ENCODE measurements at places on chromosomes 1 and 21.

DNA sequence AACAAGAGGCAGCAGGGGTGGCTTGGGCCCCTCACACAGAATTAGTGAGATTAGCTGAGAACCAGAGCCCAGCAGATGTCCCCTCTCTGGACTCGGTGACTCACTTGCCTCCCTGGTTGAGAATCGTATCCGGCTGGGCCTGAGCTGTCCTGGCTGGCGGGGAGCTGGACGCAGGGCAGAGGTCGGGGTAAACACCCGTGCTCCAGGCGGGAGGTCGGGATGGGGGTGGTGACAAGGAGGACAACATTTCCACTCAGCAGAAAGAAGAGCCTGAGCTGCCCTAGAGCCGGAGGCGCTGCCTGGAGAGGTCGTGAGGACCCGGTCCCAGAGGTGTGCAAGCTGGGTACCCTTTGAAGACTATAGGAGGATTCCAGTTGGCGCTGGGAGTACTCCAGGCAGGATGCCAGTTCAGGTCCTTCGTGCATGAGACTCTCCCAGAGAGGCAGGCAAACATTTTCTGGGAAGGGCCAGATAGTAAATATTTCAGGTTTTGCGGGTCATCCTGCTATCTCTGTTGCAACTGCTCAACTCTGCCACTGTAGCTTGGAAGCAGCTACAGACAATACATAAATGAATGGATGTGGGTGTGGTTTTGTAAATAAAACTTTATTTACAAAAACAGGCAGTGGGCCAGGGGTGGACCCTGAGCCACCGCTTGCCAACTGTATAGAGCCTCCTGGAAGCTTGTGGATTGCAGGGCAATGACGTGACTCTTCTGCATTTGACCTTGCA, 116.8 kb upstream of the WNT4 start:
- no peaks in the 10 kb centered on the region for H3K36me3 ChIP-seq
- no peak overlapping the region for H3K4me3 ChIP-seq
- no peak for DNase-seq
- no peak overlapping the region for H3K27ac ChIP-seq
- H3K4me1 ChIP-seq, result peaks cover 12% of the 10 kb centered on the region
- H3K27me3 ChIP-seq, result no peaks in the 10 kb centered on the region

- H3K4me3 ChIP-seq, result no peak overlapping the region
- H3K27me3 ChIP-seq, result no peaks in the 10 kb centered on the region
- no peak for DNase-seq
- H3K27ac ChIP-seq, result no peak overlapping the region
Measured at GRCh38 chr21:42239973-42240372, 21.0 kb downstream of the ABCG1 start.

DNA sequence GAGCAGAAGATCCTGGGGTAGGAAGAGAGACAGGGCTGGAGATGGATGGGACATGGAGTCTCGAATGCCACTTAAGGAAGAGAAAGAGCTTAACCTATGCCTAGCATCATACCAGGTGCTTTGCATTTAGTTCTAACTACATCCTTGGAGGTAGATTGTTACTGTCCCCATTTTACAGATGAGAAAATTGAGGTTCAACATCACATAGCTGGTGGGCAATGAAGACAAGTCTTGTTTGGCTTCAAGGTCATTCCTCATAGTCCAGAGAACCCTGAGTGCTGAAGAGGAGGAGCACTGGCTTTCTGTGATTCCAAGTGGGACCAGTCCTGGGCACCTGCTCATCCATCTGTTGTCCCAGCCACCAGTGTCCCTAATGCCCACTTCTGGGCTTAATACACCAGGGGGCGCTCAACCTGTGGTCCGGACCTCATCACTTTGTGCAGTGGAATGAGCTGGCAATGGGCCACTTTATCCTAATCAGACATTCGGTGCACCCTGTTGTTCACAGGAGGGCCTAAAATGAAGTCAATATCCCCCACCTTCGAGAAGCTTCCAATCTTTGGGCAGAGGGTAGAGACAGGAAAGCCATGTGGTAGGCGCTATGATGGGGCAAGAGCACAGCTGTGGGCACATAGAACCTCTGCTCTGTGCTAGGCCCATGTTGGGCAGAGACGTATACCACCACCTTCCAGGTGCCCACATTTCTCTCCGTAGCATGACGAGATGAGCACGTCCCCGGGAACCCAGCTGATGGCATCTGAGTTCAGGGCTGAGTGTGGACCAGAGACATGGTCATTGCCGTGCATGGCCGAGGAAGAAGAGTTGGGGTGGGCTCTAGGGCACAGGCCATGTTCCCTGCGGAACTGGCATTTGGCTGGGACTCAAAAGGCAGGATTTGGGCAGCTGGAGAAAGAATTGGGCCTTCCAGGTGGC, 9.2 kb downstream of the RPS6KA1 start:
- no peak overlapping the region for H3K4me3 ChIP-seq
- no peak for DNase-seq
- H3K36me3 ChIP-seq, result peaks cover 9% of the 10 kb centered on the region
- no peaks in the 10 kb centered on the region for H3K27me3 ChIP-seq
- H3K27ac ChIP-seq, result no peak overlapping the region

DNA sequence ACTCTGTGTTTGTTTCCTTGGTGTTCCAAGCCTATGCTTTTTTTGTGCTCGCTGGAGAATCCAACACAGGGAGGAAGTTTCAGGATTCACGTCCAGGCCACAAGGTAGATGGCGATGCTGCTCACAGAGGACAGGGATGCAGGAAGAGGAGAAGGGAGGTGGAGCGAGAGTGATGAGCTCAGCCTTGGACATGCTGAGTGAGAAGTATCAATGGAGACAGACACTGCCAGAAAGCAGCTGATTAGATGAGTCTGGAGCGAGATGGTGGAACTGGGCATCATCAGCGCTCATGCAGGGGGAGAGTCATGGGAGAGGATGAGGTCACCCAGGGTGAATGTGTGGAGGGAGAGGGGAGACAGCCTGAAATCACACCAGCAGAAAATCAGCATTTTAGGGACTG, 110.0 kb downstream of the GLUL start:
- no peak for DNase-seq
- peaks cover 16% of the 10 kb centered on the region for H3K4me1 ChIP-seq
- no peaks in the 10 kb centered on the region for H3K36me3 ChIP-seq
- H3K27me3 ChIP-seq, result no peaks in the 10 kb centered on the region
- no peak overlapping the region for H3K4me3 ChIP-seq

GRCh38 chr1:156247460-156248322, at the start of gene PAQR6:
TSS of gene PAQR6 (minus strand) at chr1:156248056. CDS start at chr1:156246731, 1,325 bp downstream.
- H3K27me3 ChIP-seq, result peaks cover 6% of the 10 kb centered on the region
- peak within 1 kb of the TSS; percentile 41 for H3K27ac ChIP-seq
- peaks cover 38% of the 10 kb centered on the region for H3K36me3 ChIP-seq
- peaks cover 83% of the 10 kb centered on the region for H3K4me1 ChIP-seq

All from suprapubic skin (tissue), 4 donors.